ENCODE measurements at places on chromosomes 3 and 15.

- no peak for DNase-seq
Observed at GRCh38 chr15:68445351-68445750, 13.4 kb upstream of the ITGA11 start.

DNA sequence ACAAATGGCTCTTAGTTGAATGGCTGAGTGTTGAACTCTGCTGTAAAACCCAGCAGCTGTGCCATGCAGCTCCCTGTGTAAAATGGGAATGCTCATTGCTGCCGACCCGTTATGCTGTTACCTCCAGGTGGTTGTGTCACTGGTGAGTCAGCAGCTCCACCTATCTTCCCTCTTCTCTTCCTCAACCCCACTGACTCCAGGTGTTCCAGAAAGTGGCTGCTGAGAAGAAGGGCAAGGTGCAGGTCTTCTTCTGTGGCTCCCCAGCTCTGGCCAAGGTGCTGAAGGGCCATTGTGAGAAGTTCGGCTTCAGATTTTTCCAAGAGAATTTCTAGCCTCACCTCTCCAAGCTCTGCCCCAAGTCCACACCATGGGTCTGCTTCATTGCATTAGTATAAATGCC, 41.9 kb downstream of the NOX5 start:
- no peak for DNase-seq

DNA sequence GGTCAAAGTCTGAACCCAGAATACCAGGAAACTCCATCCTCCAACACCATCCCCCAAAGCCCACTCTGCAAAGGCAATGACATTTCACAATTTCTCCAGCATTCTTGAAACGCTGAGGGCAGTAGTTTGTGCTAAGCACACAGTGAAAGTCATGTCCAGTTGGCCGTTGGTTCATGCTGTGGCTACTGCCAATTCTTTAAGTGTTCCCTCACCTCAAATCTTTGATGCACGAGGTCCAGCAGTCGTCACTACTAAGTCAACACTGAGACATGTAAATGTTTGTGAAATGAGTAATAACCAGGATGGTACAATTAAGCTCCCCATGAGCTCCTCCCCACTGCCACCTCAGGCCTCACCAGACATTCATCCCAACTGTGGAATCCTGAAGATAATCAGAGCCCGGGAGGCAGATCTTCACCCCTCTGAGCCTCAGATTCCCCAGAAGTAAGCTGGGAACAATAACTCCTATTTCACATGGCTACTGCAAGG, 7.0 kb downstream of the SUCLG2 start:
- DNase-seq = no peak

DNA sequence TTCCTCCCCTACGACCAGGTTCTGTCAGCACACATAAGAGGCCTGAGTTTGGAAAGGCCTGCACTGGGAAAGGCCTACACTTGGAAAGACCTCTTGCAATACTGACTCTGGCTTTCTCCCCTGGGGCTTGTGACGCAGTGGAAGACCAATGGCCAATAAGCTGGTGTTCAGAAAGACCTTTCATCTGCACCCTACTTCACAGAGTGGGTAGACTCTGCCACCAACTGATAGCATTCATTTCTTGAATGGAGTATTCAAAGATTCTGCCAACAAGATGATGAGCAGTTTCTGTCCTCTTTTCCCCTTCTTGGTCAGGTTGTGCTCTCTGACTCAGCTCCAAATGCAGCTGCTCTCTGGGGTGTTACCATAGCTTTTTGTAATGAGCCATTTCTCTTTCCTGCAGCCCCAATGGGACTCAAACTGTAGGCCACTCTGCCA, 48.8 kb downstream of the TIPARP start:
- DNase-seq = no peak

DNA sequence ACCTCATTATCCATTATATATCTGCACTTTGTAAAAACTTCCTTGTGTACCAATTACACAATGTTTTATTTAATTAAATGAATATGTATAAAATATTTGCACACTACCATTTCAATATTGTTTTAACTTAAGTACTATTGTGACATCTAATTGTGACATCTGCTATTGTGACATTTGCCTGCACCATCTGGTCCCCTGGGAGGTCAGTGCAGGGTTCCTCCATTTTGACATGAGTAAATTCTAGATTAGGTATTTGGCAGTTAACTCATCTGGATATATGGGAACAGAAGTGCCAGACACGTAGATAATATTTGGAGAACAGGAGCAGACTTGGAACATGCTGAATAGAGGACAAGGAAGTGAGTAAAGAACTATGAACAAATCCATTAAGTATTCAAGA, 332.1 kb downstream of the VGLL3 start:
- no peak for DNase-seq

DNA sequence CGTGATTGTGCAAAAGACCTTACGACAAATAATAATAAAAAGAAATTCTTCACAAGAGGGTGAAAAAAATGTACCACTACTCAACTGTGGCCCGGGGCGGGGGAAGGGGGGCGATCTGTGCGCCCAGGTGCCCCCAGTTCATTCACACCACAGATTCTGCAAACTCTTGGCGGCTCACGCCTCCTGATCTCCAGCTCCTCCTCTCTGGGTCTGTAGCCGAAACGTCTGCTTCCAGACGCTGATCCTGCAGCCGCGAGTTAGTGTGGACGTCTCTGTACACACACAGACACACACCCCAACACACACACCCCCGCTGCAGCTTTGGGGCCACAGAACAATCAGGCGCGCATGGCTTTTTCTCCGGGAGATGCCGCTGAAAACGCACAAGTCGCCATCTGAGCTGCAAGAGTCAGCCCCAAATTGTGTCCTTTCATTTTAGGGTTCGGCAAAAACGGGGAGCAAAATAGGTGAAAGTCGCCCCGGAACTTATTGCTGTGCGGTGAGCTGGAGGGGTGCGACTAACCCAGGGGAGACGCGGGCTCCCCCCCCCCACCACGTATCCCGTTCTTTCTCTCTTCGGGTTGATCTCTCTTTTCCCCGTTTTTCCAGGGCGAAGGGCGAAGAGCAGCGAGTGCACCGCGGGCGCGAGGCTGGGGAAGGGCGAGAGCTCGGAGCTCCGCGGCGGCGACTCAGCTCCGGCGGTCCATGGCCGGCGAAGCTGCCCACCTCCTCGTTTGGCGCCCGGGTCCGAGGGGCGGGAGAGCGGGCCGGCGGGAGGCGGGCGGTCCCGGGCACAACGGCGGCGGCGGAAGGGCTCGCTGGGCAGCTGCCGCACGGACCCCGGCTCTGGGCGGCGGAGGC, 505 bp upstream of the WNT5A start:
- no peak for DNase-seq

DNA sequence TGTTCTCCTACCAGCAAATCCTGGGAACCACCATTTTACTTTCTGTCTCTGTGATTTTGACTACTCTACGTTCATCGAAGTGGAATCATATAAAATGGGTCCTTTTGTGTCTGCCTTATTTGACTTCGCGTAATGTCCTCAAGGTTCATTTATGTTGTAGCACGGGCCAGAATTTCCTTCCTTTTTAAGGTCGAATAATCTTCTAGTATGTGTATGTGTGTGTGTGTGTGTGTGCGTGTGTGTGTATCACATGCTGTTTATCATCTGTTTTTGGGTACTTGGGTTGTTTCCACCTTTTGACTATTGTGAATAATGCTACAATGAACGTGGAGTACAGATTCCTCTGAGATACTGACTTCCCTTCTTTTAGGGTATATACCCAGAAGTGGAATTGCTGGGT, 35.3 kb downstream of the STARD5 start:
- no peak for DNase-seq

DNA sequence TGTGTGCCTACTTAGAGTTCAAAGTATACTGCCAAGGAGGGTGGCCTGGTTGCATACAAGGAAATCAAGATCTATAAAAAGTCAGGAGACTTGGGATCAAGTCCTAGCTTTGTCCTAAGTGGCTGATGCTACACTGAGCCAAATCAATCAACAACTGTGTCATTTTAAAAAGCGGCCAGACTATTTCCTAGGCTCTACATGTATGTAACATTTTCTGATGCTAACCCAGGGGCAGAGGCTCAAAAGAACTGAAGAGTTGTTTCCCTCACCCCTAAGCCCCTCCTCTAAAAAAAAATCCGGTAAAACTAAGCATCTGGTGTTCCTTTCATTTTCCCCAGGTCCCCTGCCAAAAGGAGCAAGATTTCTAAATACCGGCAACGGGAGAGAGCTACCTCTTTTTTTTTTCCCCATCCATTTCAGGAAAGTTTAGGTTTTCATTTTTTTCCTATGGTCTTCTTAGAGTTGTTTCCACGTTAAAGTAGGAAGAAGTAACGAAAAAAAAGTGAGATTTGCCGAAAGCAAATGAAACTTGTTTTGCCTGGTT, 18.8 kb upstream of the CHD2 start:
- DNase-seq = no peak

DNA sequence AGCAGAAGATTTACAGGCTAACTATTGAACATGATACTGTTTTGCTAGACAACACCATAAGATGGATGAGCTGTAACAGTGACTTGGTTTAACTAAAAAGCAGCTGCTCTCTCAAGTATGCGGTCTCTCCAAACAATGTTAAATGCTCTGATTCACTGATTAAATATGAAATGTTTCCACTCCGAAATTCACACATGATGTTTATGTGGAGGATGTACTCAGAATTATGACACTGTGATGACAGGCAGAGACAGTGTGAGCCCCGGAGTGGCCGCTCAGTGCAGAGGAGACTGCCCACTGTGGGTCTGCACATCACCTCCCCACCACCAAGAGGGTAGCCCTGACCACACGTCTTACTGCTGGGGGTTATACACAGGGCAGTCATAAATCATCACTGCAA, 83.9 kb upstream of the MEX3B start:
- DNase-seq = no peak

- no peak for DNase-seq
Observed at GRCh38 chr15:60928210-60928609, 300.9 kb downstream of the RORA start.

- no peak for DNase-seq
Observed at GRCh38 chr3:140950144-140950543, 8.5 kb downstream of the SLC25A36 start.

GRCh38 chr15:63906266-63906584, 72.5 kb upstream of the HERC1 start:
- no peak for DNase-seq

DNA sequence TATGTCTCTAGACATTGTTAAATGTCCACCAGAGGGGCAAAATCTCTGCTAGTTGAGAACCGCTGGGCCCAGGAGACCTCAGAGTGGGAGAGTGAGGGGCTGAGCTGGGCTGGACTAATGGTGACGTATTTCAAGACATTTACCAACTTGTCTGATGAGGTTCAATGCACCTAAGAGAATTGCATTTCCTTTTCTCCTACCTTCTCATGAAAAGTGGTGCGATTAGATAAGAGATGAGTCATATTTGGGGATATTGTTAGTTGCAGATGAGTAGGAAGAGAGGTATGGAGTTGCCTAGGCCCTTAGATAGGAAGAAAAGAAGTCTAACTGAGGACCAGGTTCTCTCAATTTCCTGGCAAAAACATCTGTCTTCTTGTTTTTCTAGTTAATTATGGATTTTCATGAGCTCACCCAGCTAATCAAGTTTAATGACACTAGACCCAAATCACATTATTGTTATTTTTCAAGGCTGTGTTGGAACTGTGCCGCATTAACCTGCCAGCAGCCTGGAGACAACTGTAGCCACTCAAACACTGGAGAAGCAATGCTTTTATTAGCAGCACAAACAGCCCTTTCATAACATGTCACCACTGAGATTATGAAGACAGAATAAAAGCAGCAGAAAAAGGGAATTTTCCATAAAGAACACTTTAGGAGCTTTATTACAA, 144.2 kb downstream of the PDCD6IP start:
- DNase-seq = no peak

GRCh38 chr3:195286115-195286872, 15.3 kb upstream of the XXYLT1 start:
- DNase-seq = no peak

DNA sequence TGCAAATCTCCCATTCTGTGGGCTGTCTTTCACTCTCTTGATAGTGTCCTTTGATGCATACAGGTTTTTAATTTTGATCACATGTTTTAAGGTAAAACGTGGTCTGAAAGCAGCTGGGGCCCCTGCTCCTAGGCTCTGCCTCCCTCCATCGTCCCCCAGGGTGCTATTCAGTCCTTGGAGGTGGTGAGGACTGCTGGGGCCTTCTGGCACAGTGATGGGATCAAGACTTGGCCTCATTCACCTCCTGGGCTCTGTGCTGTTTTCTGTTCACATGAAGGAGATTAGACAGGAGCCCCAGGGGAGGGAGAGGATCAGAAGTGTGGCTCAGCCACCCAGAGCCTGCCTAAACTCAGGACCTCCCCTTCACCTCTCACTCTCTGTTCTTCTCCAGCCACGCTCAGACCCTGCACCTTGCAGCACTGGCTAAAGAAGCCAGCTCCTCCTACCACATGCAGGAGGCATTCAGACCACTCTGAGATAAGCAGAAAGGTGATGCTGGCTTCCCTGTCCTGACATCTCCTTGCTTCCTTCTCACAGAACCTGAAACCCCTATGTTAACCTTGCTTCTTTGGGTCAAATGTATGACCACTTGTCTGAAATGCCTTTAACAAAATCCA, 43.9 kb downstream of the PAQR5 start:
- DNase-seq = no peak

- no peak for DNase-seq
Observed at GRCh38 chr3:86782286-86782685, 208.7 kb downstream of the VGLL3 start.

GRCh38 chr15:45169608-45170480, 17.9 kb downstream of the SHF start:
- no peak for DNase-seq

- DNase-seq = no peak
Observed at GRCh38 chr3:104549099-104549714, 817.5 kb upstream of the ALCAM start.

GRCh38 chr3:157832588-157832987, 273.6 kb downstream of the SHOX2 start:
- DNase-seq = no peak

GRCh38 chr3:108475220-108475782, 35.1 kb downstream of the MYH15 start:
- DNase-seq = no peak
